ENCODE measurements at places on chromosomes 7 and 10.

GRCh38 chr7:20329389-20330238 is 1.1 kb upstream of the ITGB8 start:
- no peak for DNase-seq

GRCh38 chr10:34231441-34232180 is 583.5 kb downstream of the PARD3 start:
- no peak for DNase-seq

DNA sequence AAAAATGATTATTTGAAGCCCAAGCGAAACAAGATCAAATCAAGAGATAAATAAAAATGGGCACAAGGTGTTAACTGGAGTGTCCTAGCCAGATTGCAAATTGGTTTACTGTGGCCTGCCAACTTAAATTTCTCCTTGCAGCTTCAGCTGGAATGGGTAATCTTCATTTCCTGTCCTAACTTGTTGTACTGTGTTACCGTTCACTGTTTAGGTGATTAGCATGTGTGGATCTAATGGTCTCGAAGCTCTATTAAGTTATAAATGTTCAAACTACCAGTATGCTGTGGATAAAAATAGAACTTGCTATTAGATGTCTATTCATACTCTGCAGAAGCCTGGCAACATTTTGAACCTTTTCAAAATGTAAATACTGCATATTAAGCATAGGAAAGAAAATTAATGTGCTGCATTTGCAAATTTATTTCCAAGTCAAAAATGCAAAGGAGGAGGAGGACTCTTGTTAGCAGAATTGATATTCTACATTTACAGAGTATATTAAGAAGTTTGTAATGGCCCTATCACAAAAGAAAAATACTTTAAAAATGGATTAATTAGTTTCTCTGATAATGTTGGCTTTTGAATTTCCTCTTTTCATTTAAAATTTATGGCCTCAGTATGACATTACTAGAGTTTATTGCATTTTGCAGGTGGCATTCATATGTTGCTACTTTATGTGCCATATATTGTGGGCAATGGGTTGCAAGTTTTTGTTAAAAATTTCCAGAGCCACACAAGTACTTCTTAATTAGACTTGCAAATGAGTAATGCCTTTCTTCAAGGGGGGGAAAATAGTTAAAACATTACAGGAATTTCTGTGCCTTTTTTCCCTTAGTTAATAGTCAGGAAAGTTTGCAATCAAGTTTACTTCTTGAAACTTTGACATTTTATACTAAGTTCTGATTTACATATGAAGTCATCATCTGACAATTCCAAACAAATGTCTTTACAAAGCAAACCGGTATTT is 92.1 kb downstream of the CABCOCO1 start:
- no peak for DNase-seq

DNA sequence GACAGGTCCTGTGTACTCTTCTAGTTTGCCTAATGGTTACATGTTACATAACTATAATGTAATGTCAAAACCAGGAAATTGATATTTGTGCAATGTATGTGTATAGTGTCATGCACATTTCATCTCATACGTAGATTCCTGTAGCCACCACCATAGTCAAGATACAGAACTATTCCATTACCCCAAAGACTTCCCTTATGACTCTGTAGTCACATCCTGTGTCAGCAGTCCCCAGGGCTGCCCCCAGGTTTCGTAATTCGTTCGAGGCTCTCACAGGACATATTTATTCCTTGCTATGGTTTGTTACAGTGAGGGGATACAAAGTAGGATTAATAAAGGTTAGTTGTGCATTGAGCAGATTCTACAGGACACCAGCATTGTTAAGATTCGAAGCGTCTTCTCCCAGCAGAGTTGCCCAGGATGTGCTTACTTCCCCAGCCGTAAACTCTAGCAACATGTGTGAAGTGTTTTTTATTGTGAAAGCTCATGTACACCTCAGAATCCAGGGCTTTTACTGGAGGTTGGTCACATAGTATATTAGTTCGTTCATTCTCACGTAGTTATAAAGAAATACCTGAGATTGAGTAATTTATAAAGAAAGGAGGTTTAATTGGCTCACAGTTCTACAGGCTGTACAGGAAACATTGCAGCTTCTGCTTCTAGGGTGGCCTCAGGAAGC is 18.6 kb downstream of the RABGEF1 start:
- DNase-seq: no peak

DNA sequence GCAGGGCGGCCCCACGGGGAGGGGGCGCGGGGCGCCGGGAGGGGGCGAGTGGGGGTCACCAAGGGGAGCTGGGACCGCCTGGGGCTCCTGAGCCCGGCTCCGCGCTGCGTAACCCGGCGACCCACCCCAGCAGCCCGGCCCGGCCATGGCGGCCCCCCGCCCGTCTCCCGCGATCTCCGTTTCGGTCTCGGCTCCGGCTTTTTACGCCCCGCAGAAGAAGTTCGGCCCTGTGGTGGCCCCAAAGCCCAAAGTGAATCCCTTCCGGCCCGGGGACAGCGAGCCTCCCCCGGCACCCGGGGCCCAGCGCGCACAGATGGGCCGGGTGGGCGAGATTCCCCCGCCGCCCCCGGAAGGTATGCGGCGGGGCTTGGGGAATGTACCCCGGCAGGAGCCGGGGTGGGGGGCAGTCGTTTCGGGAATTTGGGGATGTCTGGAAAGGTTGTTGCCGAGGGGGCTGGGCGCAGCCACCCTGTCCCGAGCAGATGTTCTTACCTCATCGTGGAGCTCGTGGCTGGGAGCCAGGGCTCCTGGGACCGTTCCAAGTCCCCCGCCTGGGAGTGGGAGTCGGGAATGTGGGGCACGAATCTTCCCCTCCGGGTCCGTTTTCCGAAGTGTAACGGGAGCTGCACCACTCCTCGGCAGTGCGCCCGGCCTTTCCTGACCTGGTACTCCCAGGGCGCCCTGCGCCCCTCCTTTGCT is 431 bp downstream of the ZYX start:
- DNase-seq: no peak

DNA sequence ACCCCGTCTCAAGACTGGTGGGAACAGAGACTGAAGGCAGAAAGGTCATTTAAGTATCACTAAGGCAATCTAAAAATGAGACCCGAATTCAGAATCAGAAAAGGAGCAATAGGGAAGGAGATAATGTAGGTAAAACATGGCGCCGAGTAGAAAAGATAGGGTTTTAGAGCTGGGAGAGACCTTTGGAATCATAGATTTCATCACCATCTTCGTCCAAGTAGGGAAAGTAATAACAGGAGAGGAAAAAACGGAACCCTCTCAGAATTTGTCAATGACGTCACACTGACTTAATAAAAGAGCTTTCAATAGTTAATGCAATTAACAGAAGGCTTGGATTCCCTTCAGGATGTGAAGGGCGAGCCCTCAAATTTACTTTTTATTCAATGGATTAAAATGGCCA is 1.0 kb upstream of the UBN2 start:
- DNase-seq: no peak

DNA sequence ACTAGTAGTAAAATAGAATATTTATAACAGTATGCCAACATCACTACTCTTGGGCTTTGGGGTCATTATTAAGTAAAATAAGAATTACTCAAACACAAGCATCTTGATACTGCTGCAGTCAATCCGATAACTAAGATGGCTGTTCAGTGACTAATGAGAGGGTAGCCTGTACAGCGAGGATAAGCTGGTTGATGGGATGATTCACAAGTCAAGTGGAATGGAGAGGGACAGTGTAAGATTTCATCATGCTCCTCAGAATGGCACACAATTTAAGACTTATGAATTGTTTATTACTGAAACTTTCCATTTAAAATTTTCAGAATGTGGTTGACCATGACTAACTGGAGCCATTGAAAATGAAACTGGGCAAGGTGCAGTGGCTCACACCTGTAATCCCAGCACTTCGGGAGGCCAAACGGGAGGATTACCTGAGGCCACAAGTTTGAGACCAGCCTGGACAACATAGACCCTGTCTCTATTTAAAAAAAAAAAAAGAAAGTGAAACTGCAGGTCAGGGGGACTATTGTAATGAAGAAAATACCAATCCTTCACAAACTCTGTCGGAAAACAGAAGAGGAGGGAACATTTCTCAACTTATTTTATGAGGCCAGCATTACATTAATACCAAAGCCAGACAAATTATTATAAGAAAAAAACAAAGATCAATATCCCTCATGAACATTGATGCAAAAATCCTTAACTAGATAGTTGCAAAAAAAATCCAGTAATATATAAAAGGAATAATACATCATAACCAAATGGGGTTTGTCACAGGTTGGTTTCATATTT is 11.2 kb downstream of the AVL9 start:
- DNase-seq: no peak

GRCh38 chr10:35050568-35050967 is 39.6 kb downstream of the CUL2 start:
- no peak for DNase-seq
